ENCODE measurements at places on chromosomes 12 and 14.

DNA sequence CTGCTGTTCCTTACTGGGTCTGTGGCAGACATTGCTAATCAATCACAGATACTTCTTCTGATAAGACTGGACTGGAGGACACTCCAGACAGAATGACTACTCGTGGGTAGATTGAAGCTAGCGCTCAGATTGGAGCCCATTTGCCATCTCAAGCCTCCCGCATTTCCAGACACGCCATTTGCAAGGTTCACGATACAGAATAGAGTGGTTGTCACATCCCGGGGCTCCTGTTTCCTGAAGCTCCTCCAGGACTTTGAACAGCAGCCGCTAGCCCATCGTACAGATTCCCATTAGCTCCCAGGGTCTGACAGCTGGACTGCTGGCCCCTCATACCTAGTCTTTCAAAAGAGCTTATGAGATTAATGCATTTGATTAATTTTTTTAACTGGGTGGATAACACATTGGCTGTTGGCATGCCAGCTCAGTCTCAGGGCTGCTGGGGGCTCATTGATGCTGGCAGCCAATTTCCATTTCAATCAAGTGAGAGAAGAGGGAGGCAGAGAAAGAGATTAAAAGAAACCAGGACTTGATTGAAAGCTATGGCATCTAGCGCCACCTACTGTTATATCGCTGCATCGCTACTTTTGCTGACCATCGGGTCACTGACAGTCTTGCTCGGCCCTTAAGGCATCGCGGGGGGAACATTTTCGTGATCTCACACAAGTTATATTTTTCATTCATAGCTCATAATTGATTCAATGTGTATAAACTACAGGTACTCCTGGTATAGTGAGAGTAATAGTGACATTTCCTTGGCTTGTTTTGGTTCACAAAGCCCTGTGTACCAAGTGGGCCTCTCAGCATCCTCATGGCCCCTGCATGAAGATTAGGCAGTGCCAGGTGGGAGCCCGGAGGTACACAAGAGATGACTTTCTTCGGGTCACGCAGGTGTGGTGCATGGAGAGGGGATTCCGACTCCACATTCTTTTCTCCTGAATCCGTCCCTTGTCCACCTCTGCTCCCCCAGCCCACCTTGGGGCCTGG lies 78.6 kb downstream of the CCDC60 start:
- DNase-seq, result peak; percentile 46

GRCh38 chr12:39173726-39174125 lies 268.3 kb upstream of the CPNE8 start:
- DNase-seq, result no peak

- DNase-seq, result no peak
These were observed 172.2 kb upstream of the ATP2B1 start for GRCh38 chr12:89880690-89881350.

GRCh38 chr12:52024845-52025230 lies 18.1 kb downstream of the TAMALIN start:
- DNase-seq, result no peak

- no peak for DNase-seq
These were observed 3.0 kb upstream of the LGALS3 start for GRCh38 chr14:55126034-55126433.

GRCh38 chr14:62889364-62889763 lies 155.9 kb downstream of the KCNH5 start:
- no peak for DNase-seq

GRCh38 chr12:5254703-5255102 lies 177.2 kb upstream of the NTF3 start:
- DNase-seq, result no peak

GRCh38 chr12:96985515-96986362 lies 78.7 kb downstream of the NEDD1 start:
- no peak for DNase-seq

DNA sequence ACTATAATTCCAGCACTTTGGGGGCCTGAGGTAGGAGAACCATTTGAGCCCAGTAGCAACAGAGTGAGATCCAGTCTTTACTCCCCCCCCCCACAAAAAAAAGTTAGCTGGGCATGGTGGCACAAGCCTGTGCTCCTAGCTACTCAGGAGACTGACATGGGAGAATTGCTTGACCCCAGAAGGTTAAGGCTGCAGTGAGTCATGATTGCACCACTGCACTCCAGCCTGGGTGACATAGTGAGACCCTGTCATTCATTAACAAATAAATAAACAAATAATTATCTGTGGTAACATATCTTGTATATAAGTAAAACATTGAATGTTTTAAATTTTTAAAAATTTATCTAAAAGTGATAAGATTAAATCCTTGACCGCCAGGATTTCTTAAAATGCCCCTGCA lies 4.8 kb downstream of the ENTPD5 start:
- no peak for DNase-seq

DNA sequence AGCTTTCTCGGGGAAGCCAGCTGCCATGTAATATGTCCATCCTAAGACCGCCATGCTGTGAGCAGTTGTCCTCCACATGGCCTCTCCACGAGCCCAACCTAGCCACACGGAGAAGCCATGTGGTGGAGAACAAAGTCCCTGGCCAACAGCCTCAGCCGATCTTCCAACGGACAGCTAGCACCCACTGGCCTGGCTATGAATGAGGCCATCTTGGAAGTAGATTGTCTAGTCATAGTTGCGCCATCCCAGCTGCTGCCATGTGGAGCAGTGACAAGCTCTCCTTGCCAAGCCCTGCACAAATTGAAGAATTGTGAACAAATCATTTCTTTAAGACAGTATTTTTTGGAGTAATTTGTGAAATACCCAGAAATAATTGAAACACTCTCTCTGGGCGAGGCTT lies 49.3 kb upstream of the USP44 start:
- no peak for DNase-seq

- DNase-seq, result no peak
These were observed 22.1 kb downstream of the SLC6A13 start for GRCh38 chr12:240566-240965.

GRCh38 chr14:61253064-61253738 lies 27.9 kb downstream of the TMEM30B start:
- DNase-seq, result no peak

GRCh38 chr12:18153826-18154225 lies 63.8 kb upstream of the RERGL start:
- DNase-seq, result no peak

GRCh38 chr14:79137836-79138235 lies 967.7 kb downstream of the NRXN3 start:
- DNase-seq, result no peak

GRCh38 chr14:83940253-83940652 lies 1589.7 kb upstream of the FLRT2 start:
- DNase-seq, result no peak

- no peak for DNase-seq
These were observed 171.0 kb downstream of the ADGRD1 start for GRCh38 chr12:131124487-131125280.

- no peak for DNase-seq
These were observed 140.0 kb downstream of the DPF3 start for GRCh38 chr14:72753879-72754400.

GRCh38 chr12:90628213-90628612 lies 326.8 kb downstream of the CCER1 start:
- DNase-seq, result no peak

- DNase-seq, result no peak
These were observed 275.2 kb upstream of the CRY1 start for GRCh38 chr12:107368586-107368985.

DNA sequence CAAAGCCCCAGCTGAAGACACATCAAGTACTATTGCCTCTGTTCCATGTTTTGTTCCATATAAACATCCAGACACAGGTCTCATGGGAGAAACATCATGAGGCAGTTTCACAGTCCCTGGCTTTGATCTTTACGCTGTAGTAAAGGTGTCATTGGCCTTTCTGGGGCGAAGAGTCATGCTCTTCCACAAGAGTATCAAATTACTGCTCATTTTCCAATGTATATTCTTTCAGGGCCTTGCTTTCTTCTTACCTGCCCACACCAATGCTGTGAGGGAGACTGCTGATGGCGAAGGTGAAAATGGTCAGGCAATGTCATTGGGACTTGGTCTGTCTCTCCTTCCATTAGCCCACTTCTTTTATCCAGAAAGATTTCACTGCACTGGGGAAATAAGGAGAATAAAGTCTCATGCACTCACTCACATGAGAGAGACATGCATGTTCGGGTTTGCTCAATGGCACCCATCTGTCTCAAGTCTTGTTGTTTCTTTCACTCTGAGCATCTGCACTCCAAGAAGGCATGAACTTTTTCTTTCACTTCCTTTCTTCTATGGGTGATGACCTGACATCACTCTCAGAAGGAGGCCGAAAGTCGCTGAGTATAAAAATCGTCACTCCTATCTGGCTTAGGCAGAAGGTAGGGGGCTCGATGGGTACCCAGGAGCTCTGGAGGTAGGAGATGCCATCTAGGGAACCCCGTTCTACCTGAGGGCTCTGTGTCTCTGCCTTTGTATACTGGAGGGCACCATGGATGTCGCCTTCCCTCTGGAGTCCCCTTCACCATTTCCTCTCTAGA lies 1.3 kb upstream of the JDP2 start:
- no peak for DNase-seq

- no peak for DNase-seq
These were observed 24.3 kb downstream of the BCL2L14 start for GRCh38 chr12:12095021-12095420.

DNA sequence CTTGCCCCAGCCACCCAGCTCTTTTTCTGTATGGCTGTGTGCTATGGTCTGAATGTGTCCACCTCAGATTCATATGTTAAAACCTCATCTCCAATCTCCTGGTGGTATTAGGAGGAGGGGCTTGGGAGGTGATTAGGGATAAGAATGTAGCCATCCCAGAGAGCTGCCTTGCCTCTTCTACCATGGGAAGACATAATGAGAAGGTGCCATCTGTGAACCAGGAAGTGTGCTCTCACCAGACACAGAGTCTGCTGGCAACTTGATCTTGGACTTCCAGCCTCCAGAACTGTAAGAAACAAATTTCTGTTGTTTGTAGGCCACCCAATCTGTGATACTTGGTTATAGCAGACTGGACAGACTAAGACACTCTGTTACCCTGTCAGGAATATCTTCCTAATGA lies 22.8 kb upstream of the JPH4 start:
- DNase-seq, result no peak

- no peak for DNase-seq
These were observed 64.2 kb downstream of the TSPAN11 start for GRCh38 chr12:30990776-30991175.

DNA sequence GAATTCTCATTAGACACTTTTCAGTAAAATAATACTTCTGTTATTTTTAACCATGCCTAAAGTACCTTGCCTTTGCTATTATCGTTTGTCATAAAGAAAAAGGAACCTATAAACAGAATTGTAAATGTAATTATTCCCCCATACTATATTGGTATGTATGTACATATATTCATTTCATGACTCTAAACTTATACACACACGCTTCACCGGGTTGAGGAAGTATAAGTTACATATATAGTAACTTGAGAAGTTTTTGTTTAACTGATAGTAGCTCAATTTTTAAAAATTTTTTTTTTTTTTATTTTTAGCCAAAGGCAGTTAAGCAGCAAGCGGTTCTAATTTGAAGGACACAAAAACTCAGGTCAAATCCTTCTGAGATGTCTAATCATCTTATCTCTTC lies 107.6 kb downstream of the PLEKHG7 start:
- no peak for DNase-seq

GRCh38 chr14:72434856-72435255 lies 459.0 kb downstream of the DPF3 start:
- no peak for DNase-seq

DNA sequence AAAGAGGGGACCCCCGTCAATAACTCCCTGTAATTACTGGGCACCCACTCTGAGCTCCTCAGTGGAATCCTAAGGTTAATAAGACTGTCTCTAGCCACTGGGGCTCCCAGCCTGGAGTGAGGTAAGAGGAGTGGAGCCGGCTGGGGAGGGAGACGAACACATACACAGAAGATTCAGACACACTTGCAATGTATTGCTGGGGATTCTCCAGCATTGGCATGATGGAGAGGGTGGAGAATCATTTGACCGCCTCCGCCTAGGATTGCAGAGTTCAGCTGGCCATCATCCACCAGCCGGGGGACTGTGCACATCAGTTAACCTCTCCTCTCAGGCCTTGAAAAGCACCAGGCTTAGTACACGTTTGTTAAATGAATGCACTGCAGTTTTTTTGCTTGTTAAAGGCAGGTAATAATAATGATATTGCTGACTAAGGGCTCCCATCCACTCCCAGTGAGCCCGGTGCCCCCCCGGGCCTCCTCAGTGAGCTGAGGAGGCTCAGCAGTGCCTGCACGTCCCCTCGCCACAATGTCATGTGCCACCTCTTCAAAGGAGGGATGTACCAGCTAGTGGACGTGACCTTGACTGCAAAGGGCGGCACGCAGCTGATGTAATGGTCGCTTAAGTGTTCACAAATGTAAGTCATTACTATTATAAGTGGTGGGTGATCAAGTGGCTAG lies 20.3 kb upstream of the FAIM2 start:
- DNase-seq, result no peak

GRCh38 chr12:15306605-15307004 lies 15.7 kb upstream of the PTPRO start:
- DNase-seq, result no peak

GRCh38 chr14:95227279-95227860 lies 70.0 kb upstream of the DICER1 start:
- no peak for DNase-seq

- DNase-seq, result no peak
These were observed 127.7 kb upstream of the SRRM4 start for GRCh38 chr12:118853634-118854033.

- DNase-seq, result no peak
These were observed 13.3 kb upstream of the MAP3K9 start for GRCh38 chr14:70822530-70823185.

DNA sequence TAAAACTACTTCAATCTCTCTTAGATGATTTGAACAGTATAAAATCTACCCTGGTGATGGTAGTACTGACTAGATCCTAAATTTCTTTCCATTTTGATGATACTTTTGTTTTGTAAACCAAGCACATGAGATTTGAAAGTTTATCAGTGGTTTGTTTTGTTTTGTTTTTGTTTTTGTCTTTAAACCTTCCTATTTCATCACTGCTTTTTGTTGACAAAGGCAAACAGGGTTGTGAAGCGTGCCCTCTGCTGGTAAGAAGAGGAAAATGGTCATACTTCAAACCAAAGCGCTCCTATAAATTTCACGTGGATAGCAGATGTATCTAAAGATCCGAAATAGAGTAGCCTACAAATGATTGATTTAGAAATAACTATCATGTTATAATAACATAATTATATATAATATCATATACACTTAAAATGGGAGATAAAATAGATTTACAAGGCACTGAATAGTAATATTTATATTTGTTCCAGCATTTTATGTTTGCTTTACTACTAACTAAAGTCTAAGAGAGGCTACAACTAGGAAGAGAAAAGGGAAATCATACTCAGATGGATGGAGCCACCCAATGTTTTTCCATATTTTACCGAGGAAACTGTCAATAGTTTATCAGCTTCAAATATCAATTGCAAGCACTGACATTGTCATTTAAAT lies 254.0 kb upstream of the USP15 start:
- peak; percentile 33 for DNase-seq
